Stimulated activated CD8-positive, alpha-beta memory T cell treated with anti-CD3 and anti-CD28 coated beads, Interleukin-7, amount 100 ng/mL, for 24 hours (primary cell): ENCODE measurements at places on chromosomes 2 and 18.
A peak's percentile ranks its signal among the peaks of the same experiment; 100 is the strongest.

- no peak for DNase-seq
Observed at GRCh38 chr2:54504866-54505265, 48.7 kb downstream of the SPTBN1 start.

- DNase-seq = peak; percentile 26
Observed at GRCh38 chr2:202871300-202872141, at the start of gene ICA1L. Gene ICA1L, minus strand, starts transcription at chr2:202871766. Its CDS starts 42,757 bp downstream, at chr2:202829009.

DNA sequence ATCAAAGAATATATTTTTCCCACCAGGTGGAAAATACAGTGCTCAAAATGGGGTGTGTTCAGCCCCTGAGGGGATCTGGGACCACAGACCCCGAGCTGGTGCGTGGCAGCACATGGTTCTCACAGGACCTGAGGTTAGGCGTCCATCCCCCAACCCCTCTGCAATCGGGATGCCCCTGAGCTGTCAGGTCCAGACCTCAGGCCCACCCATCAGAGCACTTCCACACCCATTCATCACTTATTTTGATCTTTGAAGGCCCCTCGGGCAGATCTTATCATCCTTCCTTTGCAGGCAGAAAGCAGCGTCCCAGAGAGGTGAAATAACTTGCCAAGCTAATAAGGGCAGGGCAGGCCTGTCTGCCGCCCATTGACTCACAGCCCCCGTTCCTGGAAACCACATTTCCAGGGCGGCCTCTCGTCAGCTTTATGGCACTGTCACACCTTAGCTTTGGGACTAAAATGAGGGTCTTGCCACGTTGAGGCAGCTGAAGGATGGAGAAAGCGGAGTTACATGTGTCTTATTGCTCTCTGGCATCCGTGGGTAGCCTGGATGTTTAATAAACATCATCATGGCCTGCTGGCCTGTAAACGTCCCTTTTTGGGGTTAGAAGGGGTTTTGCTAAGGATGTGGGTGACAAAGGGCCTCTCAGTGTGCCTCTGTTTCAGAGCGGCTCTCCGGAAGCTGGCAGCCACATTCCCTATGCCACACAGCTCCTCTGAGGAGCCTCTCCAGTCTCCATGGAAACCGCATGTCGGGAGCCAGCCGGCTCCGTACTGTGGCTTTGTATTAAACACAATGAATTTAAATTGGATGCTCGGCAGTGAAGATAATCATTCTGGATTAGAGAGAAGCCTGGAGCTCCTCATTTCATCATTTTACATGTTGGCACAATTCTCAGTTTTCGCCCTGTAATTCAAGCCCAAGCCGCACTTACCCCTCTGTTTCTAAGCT is 58.3 kb upstream of the MAPRE3 start:
- no peak for DNase-seq

DNA sequence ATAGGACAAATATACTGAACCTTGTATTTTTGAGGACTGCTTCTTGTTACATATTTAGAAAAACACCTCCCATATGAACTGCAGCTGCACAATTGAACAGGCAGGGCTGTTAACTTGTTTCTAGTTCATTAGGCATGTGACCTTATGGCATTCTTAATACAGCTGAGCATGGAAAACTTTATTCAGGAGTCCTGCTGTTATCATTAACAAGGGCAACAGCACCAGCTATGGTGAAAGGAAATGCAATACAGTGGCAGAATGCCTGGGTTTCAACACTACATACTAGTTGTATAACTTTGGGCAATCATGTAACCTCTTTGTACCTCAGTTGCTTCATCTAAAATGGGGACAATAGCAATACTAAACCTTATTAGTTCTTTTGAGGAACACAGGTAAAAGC is 71.8 kb downstream of the GDF7 start:
- DNase-seq = no peak

GRCh38 chr18:25053466-25053865 is 298.5 kb downstream of the ZNF521 start:
- no peak for DNase-seq

- no peak for DNase-seq
Observed at GRCh38 chr2:199366406-199366805, 91.3 kb downstream of the SATB2 start.

DNA sequence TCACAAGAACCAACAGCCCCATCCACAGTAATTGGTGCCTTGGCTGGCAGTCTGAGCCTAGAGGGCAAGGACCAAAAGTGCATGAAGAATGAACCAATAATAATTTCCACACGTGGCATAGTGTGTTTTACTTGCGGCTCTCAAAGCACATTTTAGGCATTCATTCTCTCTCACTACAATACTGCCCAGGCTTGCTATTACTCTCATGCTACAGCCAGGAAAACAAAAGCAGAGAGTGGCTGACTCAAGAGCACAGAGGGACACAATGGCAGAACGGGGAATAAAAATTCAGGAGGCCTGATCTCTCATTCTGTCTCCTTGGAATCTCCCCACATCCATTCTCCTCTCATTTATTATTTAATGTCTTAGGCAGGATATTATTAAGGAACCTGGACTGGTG is 57.0 kb upstream of the NOL4 start:
- no peak for DNase-seq

GRCh38 chr2:39120521-39120770 is 405 bp downstream of the SOS1 start:
- DNase-seq = no peak
